H9 (cell line): ENCODE measurements at places on chromosomes 7 and 10.

DNA sequence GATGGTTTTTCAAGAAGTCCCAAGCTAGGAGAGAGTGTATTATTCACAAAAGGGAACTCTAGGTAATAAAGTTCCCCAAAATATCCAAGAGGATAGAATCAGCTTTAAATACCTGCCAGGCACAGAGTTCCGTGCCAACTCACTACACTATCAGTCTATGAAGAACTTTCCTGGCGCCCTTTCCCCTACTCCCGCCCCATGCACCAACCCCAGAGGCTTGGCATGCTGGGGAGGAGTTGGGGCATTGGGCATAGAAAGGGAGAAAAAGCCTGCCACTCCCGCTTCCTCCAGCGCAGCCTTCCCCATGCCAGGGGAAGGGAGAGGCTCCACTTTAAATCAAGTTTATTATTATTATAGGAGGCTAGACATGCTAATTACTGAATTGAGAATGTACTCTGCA, 54.9 kb downstream of the ZNF800 start:
- no peak for DNase-seq

GRCh38 chr7:2282185-2282751, 32.0 kb downstream of the SNX8 start:
- DNase-seq = no peak

DNA sequence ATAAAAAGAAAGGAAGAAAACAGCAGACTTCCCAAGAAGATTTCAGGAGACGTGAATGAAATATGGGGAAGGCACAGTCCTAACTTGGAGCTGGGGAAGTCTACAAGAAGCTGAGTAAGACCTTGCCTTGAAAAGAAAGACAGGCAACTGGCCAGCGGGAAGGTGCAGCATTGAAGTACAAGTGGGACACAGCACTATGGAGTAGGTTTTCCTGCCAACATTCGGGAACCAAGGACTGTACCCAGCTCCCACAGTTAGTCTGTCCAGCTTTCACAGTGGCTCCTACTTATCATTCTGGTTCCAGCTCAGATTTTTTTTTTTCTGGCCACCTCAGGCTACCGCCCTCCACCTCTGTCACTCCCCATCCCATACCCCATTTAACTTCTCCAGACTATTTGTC, 10.0 kb downstream of the HPS1 start:
- DNase-seq = no peak

DNA sequence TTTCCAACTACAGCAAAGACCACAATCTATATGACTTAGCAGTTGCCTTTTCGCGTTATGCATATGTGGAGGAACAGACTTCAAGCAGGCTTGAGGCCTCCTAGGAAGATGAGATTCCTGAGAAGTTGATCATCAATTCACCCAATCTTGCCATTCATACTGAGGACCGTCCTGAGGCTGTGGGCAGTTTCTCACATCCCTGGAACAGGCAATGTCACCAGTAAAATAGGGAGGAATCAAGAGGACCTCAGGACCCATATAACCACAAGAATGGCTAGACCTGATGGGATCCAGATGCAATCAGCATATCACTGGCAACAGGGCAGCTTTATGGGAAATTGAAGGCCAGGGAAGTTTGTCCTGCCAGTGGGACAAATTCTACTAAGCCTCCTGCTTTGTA, 17.3 kb downstream of the KDM7A start:
- DNase-seq = no peak

DNA sequence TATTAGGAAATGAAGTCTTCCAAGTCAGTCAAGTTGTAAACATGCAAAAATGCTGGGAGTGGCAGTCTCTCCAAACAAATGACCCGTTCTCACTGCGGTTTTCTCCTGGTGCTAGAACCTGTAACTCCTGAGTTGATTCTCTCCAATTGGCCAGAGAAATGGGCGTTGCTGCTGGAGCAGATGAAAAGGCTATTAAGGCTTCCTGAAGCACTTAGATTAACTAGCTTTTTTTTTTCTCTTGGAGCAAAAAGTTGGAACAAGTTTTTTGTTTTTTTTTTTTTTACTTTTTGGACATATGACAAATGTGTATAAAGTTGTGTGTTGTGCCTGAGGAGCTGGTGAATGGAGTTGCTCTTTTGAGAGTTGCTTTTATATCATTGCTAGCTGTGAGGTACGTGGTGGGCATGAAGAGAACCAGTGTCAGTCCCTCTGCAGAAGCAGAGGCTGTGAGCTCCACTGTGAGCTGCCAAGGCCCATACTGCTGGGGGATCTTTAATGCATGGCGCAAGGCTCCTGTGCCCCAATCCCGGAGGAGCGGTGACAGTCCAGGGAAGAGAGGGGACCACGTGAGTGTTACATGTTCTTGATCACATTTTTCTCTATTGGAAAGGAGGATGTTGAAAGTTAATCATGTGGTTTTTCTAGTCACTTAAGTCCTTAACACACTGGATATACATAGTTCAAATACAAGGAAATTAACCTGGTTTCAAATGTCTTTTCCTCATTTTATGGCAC, 393.6 kb upstream of the GALNT17 start:
- no peak for DNase-seq

- DNase-seq = no peak
These were observed 430.3 kb upstream of the SEMA3A start for GRCh38 chr7:84624927-84625326.

DNA sequence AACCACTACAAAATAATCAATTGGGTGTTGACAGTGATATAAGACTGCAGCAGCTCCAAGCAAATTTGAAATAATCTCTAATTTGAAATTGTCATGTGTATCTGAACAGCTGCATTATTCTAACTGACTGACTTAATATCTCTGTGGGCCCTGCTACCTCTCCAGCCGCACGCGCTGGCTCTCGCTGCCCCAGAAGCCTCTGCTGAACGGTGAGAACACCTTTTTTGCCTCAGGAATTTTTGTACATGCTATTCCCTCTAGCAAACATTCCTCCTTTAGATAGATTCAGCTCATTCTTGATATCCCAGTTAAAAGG, 155.9 kb upstream of the MDFIC start:
- no peak for DNase-seq
